ENCODE measurements at places on chromosomes 4 and X.

GRCh38 chrX:119381349-119381944 is 17.7 kb upstream of the SLC25A43 start:
- DNase-seq: no peak

- DNase-seq: no peak
Observed at GRCh38 chr4:188399834-188400233, 260.6 kb downstream of the TRIML1 start.

DNA sequence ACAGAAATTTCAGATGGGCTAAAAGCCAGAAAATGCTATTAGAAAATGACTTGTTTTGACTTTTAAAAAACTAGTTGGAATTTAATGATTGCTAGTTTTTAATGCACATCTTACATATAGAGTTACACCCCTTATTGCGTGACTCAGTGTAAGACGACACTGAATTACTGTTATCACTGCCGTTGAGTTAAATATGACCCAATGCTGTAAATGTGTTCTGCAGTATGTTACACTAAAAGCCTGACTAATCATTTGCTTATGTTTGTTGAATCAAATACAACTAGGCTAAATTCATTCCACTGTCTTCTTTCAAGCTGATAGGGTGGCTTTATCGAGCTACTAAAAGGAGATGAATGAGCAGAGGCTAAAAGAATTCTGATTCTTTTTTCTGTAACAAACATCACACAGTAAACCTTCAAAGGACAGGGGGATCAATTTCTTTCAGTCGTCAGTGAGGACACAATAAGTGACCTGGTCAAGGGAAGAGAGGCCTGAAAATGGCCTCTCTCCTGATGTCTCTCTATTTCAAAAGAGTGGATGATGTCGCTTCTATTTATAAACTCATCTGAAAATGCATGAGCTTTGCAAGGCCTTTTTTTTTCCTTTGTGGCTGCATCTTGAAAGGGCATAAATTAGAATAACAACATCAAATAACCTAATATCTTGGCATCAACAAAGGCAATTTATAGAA is 142.2 kb upstream of the KCNIP4 start:
- no peak for DNase-seq

DNA sequence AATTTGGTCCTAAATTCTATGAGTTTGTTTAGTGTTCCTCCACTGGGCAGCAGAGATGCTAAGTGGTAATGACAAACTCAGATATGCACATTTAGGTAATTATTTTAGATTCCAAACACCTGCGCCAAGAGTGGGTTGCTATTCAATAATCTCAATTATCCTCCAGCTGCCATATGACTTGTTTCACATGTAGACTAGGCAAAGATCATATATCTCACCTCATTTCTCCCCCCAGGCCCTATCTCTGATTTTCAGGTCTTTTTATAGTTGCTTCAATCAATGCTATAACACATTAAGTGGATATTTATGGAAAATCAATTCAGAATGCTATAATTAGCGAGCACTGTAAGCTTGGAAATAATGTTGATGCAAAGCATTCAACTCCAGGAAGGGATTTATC is 217.6 kb downstream of the KCTD8 start:
- DNase-seq: no peak

- DNase-seq: peak; percentile 47
Observed at GRCh38 chr4:118682928-118683327, 2.3 kb upstream of the METTL14 start.

GRCh38 chrX:46408553-46409407 is 136.4 kb downstream of the ZNF674 start:
- DNase-seq: peak; percentile 57

- DNase-seq: no peak
Observed at GRCh38 chr4:189376901-189377300, 563.8 kb upstream of the FRG1 start.

DNA sequence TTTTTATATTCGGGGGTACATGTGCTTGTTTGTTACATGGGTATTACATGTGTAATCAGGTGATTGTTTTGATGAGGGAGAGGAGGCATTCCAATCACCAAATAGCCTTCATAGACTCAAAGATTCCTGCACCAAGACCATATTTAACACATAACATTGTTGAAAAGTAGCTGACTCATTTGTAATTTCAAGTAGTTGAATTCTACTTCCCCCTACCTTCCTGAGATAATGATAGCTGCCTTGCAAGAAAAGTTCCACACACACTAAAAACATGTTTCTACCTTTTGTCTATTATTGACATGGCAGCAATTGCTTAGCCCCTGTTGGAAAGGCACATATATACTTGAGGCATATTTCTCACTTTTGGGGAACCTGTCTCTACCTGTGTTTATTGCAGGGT is 16.1 kb downstream of the PGAM4 start:
- DNase-seq: no peak

- DNase-seq: no peak
Observed at GRCh38 chr4:108527723-108528122, 92.7 kb upstream of the RPL34 start.

- DNase-seq: no peak
Observed at GRCh38 chr4:127084666-127085065, 548.1 kb upstream of the INTU start.

DNA sequence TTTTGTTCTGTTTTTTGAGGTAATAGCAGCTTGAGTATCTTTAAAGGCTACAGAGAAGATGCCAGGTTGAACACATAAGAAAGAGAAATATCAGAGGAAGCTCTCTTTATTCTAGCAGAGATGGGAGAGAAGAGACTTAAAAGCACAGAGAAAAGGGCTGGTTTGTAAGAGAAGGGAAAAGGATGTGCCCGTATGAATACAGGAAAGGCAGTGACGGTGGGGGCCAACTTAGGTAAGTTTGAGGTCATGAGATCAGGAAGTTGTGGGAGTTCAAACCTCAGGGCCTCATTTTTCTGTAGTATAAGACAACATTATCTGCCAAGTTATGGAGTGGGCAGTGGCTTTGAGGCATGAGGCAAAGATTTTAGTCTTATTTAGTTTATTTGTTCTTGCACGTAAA is 121.3 kb upstream of the S100G start:
- DNase-seq: no peak

DNA sequence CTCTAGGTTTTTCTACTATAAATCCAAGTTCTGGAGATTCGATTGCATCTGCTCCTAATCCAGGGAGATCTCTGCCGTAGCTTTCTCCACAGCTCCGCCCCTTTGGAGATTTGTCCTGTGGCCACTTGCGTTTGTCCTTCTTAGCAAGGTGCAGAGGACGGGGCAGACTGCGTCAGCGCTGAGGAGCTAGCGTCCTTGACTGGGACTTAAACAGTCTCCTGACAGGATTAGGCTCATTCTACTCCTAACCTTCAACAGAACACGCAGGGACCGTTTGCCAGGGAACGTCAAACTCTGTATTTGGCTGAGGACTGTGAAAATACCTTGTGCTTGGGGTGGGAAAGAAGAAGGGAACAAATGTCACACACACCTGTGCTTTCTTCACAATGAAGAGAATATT is 38.6 kb downstream of the SORBS2 start:
- no peak for DNase-seq

GRCh38 chrX:107776649-107777535 is 641 bp upstream of the NCBP2L start:
- DNase-seq: peak; percentile 75

DNA sequence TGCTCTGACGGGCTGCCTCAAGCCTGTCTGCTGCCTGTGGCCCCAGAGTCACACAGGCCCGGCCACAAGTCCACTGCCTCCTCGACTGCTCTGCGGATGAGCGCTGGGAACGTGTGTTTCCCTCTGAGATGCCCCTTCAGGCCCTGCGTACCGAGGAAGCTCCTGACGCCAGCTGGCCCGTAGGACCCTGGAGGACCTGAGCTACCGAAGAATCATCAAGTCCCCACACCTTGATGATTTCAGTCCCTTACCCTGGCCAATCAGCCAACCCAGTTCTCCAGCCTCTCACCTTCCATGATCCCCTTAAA is 96.6 kb upstream of the LRPAP1 start:
- DNase-seq: no peak

- DNase-seq: no peak
Observed at GRCh38 chrX:120372667-120373370, 10.9 kb downstream of the ATP1B4 start.

DNA sequence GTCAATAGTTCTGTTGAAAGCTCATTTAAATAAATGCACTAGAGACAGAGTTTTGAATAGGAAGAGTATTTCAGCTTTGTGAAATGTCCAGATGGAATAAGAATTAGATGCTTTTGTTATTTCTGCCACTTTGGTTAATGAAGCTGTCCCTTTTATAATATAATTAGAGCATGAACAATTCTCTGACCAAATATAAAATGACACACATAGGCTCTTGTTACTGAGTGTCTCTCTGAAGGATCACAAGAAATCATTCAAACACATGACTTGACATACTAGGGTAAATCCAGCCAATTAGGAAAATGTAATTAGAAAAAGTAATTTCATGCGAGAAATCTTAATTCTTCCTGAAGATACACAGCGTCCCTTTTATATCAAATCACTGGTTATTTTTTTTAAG is 68.4 kb upstream of the DDIT4L start:
- no peak for DNase-seq

GRCh38 chr4:24105327-24106038 is 215.6 kb upstream of the PPARGC1A start:
- peak; percentile 92 for DNase-seq

DNA sequence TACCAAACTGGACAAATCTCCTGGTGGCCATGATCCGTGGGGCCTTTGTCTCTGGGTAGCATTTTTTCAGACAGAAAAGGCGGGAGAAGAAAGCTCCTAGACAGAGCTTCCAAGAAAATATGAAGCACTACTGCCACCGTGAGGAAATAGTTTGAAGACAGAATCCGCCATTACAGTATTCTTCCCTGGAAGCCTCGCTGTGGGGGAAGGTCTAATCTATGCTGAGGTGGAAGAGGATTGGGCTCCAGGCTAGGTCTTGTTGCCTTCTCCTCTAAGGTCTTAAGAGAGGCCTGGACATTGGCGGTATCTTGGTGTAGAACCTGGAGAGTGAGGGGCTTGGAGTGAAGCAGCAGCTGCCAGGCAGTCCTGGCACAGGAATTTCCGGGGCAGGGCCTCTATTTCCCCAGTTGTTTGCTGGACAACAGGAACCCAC is 218.9 kb downstream of the OR13H1 start:
- DNase-seq: peak; percentile 18

GRCh38 chr4:102792361-102792936 is 31.7 kb upstream of the MANBA start:
- DNase-seq: no peak

- peak; percentile 46 for DNase-seq
Observed at GRCh38 chr4:24266951-24267722, 317.2 kb downstream of the DHX15 start.

DNA sequence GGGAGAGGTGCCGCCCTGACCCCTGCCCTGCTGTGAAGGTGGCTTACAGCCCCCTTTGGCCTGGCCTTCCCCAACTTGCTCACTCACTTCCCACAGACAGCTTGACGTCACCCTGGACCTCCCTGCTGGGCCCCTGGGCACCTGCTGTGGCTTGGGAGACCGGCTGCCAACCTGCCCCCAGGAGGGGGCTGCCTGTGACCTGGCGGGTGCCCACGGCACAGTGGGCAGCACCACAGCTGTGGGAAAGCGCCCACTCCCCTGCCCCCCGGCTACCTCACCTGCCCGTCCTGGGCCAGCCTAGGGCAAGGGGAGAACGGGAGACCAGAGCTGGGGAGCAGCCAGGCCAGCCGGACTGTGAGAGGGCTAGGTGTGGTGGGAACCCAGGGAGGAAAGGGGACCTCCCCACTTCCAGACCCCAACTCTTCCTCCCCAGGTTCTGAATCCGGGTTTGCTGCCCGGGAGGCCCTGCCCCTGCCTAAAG is 2.4 kb upstream of the ZFP92 start:
- DNase-seq: no peak

- DNase-seq: no peak
Observed at GRCh38 chr4:103095080-103095479, 4.6 kb downstream of the BDH2 start.

- no peak for DNase-seq
Observed at GRCh38 chr4:16728849-16729248, 169.6 kb downstream of the LDB2 start.

DNA sequence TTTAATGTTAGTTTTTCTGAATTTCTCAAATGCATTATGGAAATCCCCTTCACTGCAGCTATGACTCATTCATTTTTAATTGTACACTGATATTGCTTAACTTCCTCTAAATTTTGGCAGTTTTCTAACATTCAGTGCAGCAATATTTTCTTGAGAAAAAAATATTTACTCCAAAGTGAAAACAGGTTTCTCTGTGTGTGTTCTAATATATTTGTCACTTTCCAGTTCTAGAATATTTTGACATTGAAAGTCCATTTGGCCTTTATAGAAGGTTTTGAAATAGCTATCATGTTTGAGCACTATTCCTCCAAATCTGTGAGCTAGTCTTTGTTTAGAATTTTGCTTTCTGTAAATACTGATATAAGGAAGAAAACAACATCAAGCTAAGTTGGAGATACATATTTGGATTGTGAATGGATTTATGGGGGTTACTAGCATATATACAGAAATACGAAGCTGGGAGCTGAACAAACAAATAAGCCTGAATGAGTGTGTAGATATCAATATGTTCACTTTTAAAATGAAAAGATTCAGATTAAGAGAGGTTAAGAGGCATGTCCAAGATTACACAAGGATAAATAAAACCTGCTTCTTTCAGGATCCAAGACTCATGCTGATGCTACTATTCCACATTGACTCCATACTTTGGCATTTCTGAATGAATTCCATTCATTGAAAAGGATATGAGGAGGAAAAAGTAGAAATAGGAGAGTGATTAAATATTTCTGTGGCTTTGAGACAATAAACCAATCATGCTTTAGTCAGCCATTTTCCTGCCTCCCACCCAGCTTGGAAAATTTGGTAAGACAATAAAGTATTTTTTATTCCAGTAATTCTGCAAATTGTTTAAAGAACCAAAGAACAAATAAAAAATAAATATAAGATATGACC is 57.3 kb upstream of the SLIT2 start:
- DNase-seq: peak; percentile 53

GRCh38 chr4:153808175-153808574 is 19.3 kb upstream of the SFRP2 start:
- DNase-seq: no peak

GRCh38 chr4:122830426-122831095 is 3.9 kb downstream of the FGF2 start:
- DNase-seq: no peak

GRCh38 chr4:85166318-85166717 is 199.8 kb upstream of the WDFY3 start:
- DNase-seq: no peak

- DNase-seq: no peak
Observed at GRCh38 chr4:159195361-159195769, 92.5 kb downstream of the RAPGEF2 start.

DNA sequence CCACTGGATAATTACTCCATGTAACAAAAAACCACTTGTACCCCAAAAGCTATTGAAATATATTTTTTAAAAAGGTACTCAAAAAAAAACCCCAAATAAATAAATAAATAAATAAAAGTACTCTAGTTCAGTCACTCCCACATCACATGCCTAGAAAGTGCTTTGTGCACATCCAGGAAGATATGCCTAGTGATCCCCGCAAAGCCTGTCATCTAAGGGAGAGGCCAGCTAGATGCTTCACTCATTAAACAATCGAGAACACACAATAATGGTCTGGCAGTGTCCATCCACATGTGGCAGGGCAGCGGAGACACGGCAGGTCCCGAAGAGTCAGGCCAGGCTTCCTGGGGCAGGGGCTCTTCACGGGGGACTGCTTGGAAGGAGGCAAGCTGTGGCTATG is 47.6 kb downstream of the RAB33B start:
- peak; percentile 24 for DNase-seq

- DNase-seq: no peak
Observed at GRCh38 chrX:109704563-109704962, 28.5 kb downstream of the ACSL4 start.
